ENCODE measurements at places on chromosomes 5 and 9.
A peak's percentile ranks its signal among the peaks of the same experiment; 100 is the strongest.

GRCh38 chr5:140018096-140018481, 25.0 kb downstream of the NRG2 start:
- DNase-seq, result no peak

DNA sequence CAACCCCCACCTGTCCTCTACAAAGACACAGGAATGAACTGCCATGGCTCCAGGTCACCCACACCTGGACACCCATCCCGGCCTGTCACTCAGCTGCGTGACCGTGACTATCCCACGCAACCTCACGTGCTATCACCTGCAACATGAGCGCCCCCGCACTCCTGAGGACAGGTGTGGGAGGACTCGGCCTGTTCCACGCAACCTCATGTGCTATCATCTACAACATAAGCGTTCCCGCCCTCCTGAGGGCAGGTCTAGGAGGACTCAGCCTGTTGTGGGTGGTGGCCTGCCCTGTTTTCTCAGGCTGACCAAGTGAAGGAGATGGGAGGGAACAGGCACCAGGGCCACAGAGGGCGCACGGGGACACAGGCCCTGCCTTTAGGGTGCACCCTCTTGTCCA, 4.1 kb downstream of the QSOX2 start:
- no peak for DNase-seq

GRCh38 chr5:116942622-116943021, 368.0 kb upstream of the SEMA6A start:
- no peak for DNase-seq

- DNase-seq, result no peak
Observed at GRCh38 chr9:127034691-127035090, 87.7 kb downstream of the ANGPTL2 start.

DNA sequence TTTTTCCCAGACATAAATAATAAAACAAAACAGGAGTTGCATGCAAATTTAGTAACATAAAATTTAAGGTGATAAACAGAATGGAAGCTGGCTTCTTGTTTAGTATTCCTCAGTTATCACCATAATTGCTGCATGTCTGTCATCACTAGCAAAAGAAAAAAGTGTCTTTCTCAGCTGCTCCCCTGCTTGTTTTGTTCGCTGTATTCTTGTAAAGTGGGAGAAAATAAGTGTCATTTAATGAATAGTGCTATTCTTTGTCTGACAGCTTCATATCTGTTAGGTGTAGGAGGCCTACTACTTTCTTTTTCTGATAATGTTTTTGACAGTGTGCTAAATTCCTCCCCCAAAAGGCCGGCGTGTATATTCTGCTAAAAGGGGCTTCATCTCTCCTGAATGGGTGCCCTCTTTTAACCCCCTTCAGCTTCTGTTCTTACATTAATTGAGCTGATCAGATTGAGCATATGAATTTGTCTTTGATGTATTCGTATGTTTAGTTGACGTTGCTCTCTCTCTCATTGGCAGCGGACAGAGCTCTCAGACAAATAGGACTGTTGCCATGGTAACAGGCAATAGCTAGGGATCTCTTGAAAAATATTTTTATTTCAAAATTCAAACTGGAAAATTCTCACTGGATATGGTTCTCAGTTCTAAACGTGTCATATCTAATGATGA, 303.8 kb downstream of the KIAA0825 start:
- DNase-seq, result no peak

- DNase-seq, result peak; percentile 71
Observed at GRCh38 chr9:38621434-38622287, 1.3 kb upstream of the ANKRD18A start.

DNA sequence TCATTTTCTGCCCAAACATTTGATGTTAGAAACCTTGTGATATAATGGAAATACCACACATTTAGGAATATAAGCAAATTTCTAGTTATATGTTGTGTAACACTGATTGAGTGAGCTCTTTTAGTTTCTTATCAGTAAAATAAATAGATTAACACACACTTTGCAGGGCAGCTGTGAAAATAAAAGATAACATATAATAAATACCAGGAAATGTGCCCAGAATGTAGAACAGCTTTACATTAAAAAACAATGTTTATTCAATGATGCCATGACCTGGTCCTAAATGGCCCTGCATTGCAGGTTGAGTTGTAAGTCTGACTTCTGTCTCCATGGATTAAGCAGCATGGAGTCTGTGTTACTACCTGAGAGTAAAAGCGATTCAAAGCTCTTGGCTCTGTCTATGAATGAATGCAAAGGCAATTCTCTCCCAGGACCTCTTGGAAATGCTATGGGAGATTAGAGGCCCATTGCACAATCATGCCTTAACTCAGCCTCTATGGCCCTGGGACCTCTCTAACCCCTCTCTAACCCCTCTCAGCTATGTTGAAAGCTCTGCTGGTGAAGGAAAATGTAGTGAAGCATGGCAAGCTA, 296.0 kb upstream of the ACTBL2 start:
- no peak for DNase-seq

DNA sequence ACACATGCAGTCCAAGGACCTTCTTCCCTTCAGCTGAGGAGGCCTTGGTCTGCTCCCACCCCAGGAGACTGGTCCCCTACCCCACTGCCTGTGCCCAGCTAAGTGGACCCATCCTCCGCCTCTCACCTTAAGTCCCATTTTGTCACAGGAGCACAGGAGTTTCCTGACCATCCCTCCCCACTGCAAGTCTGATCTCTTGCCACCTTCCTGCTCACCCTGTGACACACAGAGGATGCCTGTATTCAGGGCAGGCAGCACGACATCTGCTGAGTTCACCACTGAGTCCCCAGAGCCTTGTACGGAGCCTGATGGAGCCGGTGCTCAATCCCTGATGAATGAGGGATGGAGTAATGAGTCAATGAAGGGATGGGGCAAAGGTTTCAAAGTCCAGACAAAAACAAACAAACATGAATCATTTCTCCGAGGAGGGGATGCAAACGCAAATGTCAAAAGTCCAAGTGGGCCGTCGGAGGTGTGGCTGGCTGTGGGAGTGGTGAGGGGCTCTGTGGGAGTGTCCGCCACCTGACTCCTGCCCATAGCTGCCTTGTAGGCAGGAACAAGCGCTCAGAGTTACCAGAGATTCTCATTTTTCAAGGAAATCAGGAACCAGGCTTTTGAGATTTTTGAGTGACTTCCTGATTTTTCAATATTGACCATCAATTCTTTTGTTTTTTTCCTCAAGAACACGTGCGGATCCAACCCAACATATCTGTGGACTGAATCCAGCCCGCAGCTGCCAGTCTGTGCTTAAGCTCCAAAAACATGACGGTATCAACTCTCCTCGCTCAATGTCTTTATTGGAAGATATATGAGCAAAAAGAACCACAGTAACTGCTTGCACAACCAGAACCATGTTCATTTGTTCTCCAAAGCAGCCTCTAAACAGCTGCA, 4.4 kb downstream of the RAPGEF1 start:
- DNase-seq, result no peak

- no peak for DNase-seq
Observed at GRCh38 chr5:14254686-14255085, 111.5 kb downstream of the TRIO start.

- no peak for DNase-seq
Observed at GRCh38 chr9:100595391-100596199, 17.7 kb downstream of the CAVIN4 start.

DNA sequence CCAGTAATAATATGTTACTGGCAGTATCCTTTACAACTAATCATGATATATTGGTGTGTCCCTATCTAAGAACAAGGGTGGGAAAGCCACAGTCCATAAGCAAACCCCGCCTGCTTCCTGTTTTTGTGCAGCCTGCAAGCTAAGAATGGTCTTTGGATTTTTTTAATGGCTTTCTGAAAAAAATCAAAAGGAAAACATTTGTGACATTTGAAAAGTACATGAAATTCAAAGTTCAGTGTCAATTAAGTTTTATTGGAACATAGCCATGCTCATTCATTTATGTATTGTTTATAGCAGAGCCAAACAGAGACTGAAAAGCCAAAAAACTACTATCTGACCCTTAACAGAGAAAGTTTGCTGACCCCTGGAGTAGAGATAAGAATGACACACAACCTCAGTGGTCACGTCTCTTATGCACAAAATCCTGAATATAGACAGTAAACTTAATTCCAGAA, 12.8 kb upstream of the TMEM245 start:
- no peak for DNase-seq

GRCh38 chr5:161481922-161482321, 64.6 kb downstream of the GABRB2 start:
- no peak for DNase-seq

All from activated T-cell treated with anti-CD3 and anti-CD28 coated beads, Interleukin-2, amount 50 U/mL, for 24 hours (primary cell).